Activated CD4-positive, alpha-beta T cell treated with anti-CD3 and anti-CD28 coated beads for 36 hours (primary cell): ENCODE measurements at places on chromosomes 4 and X.

- DNase-seq, result no peak
Observed at GRCh38 chr4:39456946-39457763, 1.6 kb downstream of the RPL9 start.

GRCh38 chr4:56863441-56864139 lies 42.1 kb upstream of the SPINK2 start:
- peak; percentile 22 for DNase-seq

DNA sequence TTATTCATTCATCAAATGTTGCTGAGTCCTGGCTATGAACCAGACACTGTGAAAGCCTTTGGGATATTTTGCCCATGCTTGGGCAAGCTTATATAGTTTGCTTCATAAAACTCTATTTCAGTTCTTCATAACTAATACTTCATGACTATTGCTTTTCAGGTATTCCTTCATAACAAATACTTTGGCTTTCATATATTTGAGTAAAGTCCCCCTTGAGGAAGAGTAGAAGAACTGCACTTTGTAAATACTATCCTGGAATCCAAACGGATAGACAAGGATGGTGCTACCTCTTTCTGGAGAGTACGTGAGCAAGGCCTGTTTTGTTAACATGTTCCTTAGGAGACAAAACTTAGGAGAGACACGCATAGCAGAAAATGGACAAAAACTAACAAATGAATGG lies 1.7 kb upstream of the AFP start:
- no peak for DNase-seq

GRCh38 chr4:149512501-149512900 lies 303.1 kb downstream of the IQCM start:
- no peak for DNase-seq

DNA sequence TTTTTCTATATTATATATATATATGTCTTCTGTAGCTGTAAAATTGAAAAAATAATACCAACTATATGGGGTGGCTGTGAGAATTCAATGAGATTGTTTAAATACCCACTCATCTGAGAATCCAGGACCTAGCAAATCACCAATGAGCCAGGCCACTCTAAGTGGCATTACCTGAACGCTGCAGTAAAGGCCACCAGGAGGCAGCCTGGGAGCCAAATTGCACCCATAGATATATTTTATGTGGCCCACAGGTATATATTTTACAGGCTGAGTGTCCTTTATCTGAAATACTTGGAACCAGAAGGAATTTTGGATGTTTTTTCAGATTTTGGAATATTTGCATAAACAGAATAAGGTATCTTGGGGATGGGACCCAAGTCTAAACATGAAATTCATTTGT lies 58.2 kb upstream of the C4orf50 start:
- DNase-seq, result peak; percentile 25

DNA sequence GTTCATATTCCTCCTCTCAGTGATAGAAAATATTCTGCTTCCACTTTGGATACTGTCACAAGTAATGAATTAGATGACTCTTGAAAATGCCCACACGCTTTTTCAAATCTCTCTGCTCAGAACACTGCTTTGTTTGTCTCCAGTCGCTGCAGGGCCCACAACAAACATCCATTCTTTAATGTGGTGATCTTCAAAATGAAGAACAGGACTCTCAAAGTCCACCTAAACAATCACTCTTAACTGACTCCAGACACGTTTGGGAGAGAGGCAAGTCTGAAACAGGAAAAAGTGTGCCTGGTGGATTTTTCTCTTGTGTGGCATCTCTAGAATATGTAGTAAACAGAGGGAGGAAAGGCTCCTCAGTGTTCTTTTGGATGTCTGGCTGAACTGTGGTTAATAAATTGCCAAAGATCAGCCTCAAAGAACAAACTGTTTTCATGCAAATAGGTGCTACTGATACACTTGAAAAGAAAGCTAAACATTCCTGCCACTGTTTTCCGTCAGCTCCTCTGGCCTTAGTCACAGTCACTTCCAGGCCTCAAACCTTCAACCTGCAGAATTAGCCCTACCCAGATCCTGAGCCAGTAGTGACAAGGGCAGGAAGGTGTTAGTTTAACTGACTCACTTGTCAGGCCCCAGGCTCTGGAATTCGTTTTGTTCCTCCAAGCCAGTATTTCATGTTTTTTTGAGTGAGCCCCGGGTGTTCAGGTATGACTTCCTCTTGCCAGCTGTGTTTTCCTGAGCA lies 259.6 kb upstream of the GPC4 start:
- no peak for DNase-seq

DNA sequence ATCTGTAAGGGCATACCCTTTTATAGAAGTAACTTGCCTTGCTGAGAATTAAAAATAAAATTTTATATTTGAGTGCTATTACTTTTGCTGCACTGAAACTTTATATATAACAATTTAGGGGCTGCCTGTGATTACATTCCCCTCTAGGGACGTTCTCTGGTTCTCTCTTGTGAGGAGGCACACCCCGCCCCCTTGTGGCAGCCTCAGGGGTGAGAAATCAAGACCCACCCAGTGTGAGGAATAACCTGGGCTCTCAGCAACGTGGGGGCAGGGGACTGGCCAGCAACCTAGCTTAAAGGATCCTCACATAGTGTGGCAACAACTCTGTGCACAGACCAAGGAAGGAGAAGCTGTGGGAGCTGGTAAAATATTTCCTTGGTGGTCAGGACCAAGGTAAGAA lies 43.7 kb downstream of the MAGEA9 start:
- peak; percentile 72 for DNase-seq

- no peak for DNase-seq
Observed at GRCh38 chr4:153713866-153714646, 30.0 kb downstream of the TLR2 start.

- no peak for DNase-seq
Observed at GRCh38 chr4:123168812-123169211, 227.8 kb upstream of the SPRY1 start.

DNA sequence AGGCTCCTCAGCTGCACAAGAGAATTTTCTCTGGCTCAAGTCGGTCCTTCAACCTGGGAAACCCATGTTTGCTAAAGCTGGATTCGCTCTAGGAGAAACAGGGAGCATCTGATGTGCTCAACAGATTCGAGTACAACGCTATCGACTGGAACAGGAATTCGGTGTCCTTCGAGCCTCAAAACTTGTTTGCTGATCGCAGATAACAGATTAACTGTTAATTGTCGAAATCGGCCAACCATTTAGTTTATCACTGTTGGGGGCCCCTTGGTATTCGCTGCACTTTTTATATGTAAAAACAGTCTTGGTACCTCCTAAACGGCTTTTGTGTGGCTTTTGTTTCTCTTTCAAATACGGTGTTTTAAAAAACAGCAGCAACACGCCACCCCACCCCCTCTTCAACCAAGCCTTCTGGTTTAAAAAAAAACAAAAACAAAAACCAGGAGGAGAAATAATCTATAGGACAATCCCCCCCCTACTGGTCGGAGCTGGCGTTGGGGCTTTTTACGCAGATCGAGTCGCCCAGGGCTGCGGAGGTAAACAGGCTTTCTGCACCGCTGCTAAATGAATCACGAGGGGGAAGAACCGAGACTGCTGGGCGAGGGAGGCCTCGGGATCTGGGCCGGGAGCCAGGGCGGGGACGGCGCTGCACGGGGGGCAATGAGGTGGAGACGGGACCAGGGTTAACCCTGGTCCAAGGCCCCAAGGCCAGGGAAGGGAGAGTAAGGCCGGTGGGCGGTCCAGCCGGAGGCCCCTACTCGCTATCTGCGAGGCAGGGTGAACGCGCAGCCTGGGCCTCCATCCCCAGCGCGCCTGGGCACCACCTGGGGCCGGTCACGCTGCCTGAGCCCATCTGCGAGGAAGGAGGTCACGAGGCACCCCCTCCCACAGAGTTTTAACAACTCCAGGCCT lies 71.7 kb upstream of the BCOR start:
- peak; percentile 89 for DNase-seq

GRCh38 chrX:23938690-23939089 lies 30.9 kb downstream of the CXorf58 start:
- no peak for DNase-seq

DNA sequence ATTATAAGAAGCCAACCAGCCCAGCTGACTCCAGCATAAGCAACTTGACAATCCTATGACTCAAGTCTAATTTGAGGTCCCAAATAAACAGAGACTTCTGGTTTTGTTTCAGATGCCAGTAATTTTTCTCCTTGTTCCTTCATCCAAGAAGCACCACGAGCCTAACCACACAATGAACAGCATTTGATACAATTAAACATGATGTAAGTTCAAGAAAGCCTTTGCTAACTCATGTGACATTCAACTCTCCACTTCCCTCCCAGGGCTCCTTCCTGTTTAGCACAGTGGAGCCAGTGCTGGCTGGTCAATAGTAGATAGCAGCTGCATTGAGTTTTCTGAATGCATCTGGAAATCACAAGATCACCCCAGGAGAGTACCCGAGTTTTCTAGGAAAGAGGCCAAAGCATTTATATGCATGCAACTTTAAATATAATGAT lies 206.3 kb downstream of the ARHGAP24 start:
- DNase-seq, result no peak

GRCh38 chr4:85024671-85025070 lies 58.2 kb upstream of the WDFY3 start:
- no peak for DNase-seq

DNA sequence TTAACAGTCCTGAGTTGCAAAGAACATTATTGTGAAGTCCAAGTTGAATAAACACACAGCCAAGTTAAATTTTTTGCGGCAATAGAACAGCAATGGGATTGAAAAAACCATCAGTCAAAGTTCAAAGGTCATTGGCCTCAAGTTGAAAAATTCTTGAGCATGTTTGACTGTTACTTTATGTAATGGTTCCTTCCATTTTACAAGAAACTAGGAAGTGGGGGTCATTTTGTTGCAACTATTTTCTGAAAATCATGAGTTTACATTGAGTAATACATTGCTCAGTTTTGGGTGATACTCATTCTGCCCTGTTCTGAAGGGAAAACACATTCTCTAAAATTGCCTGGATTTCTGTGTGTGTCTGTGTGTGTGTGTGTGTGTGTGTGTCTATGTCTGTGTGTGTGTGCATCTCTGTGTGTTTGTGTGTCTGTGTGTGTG lies 5.2 kb upstream of the IRF2 start:
- DNase-seq, result no peak

GRCh38 chr4:62159876-62160275 lies 959.8 kb downstream of the ADGRL3 start:
- DNase-seq, result no peak

- peak; percentile 31 for DNase-seq
Observed at GRCh38 chrX:31266203-31267076, 194.6 kb upstream of the FTHL17 start.

DNA sequence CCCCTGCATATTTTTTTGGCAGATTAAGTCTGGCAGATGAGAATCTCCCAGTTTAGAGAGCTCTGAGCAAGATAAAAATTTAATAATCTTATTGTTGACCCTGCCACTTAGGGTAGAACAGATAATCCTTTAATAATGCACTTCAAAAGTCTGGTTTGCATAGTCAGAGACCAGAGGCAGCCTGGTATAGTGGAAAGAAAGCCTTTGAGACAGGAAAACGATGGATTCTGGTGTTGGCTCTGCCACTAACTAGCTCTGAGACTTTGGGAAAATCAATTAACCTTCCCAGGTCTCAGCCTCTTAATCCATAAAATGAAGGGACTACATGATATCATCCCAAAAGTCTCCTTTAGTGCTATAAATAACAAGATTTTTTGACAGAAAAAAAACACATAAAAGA lies 824.5 kb downstream of the STIM2 start:
- no peak for DNase-seq

DNA sequence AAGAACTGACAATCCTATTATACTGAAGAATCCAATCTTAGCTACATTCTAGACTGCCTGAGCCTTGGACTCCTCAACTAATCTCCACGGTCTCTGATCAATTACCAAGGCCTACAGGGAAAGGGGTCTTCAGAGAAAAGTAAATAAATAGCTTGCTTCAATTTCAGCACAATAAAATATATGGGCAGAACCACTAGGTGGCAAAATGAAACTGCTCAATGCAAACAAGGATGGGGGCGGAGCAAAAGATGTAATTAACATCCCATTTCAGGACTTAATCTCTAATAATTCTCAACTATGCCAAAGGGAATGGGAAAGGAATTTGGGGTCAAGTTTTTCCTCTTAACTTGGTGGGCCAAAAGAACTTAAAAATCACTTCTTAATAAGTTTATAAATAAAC lies 78.4 kb upstream of the MAP3K15 start:
- peak; percentile 21 for DNase-seq

GRCh38 chrX:22634083-22634482 lies 361.4 kb downstream of the CBLL2 start:
- no peak for DNase-seq

GRCh38 chr4:33149658-33150524 lies 2429.7 kb downstream of the PCDH7 start:
- DNase-seq, result no peak

DNA sequence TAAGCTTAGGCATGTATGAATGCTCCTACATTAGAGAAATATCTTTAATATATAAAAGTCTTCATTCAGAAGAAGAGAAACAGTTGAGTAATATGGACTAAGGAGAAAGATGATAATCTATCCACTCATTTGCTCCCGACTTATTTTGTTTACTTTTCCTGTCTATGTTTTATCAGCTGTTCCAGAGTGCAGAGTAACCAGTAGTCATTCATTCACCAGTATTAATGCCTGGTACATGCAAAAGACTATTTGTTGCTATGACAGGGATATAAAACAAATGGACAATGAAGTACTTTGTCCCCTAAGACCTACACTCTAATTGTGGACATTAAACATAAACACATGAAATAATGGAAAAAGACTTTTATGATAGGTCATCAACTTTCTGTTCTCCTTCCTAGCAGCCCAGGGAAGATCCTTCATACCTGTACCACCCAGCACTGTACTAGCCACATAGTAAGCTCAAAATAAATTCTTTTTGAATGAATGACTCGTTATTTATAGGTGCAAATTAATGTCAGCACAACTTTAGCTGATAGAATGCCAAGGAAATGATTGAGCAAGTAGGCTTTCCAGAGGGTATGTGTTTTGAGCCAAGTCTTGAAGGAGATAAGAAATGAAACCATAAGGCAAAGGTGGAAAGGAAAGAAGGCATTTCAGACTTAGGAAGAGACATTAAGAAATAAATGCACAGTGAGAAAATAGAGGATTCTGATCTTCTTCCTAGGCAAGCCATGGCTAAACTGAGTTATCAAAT lies 45.0 kb upstream of the IL13RA1 start:
- DNase-seq, result no peak

DNA sequence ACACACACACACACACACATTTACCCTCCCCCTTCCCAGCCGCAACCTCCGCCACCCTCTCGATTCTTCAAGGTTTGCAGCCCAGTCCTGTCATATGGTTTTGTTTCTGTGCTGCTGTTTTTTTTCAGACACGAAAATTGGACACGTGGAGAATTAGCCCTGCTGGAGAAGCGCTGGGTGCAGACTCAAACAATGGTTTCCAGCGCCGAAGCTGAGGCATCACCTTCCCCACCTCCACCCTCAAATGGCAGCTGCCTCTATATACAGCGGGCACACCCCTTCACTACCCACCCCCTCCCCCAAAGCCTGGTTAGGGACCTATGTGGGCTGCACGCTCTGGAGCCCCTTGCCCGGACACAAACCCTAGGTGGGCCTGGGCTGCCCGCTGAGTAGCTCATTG lies 87.9 kb downstream of the BCOR start:
- no peak for DNase-seq
